ENCODE measurements at places on chromosomes 5 and 9. TPM values are rescaled to one million over a fixed set of nuclear protein-coding genes. Genes with fewer than 3 reads are reported as not detected.

- H3K27ac ChIP-seq: no peak overlapping the region
- H3K4me1 ChIP-seq: peaks cover 2% of the 10 kb centered on the region
- H3K27me3 ChIP-seq: peaks cover 2% of the 10 kb centered on the region
- no peaks in the 10 kb centered on the region for H3K36me3 ChIP-seq
Measured at GRCh38 chr9:36762958-36763357, 190.3 kb downstream of the MELK start.

- H3K27me3 ChIP-seq: no peaks in the 10 kb centered on the region
- H3K4me3 ChIP-seq: no peak overlapping the region
- H3K27ac ChIP-seq: no peak overlapping the region
- H3K4me1 ChIP-seq: no peaks in the 10 kb centered on the region
Measured at GRCh38 chr5:178297751-178298150, 65.1 kb upstream of the PHYKPL start.

DNA sequence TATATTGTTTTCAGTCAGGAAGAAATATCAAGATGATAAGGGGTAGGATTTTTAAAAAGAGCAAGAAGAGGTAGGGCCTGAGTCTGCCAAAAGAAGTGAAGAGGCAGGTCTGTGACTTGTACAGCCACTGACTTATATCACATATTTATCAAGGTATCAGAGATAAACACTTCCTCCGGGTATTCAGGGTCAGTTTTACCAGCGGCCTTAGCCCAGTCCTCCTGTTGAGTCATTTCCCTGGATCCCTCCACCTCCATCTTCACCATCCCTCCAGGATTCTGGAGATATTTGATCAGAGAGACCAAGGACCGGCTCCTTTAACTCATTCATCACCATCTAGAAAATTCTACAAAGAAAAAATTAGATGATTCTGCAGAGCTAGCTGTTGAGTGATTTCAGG lies 375.7 kb upstream of the TUSC1 start:
- H3K4me1 ChIP-seq: no peaks in the 10 kb centered on the region
- no peak overlapping the region for H3K27ac ChIP-seq
- H3K4me3 ChIP-seq: no peak overlapping the region
- DNase-seq: no peak
- no peaks in the 10 kb centered on the region for H3K27me3 ChIP-seq

- H3K27me3 ChIP-seq: peaks cover 18% of the 10 kb centered on the region
- H3K36me3 ChIP-seq: no peaks in the 10 kb centered on the region
- H3K27ac ChIP-seq: no peak overlapping the region
- no peak for DNase-seq
Measured at GRCh38 chr5:80963521-80963895, 3.3 kb downstream of the RASGRF2 start.

DNA sequence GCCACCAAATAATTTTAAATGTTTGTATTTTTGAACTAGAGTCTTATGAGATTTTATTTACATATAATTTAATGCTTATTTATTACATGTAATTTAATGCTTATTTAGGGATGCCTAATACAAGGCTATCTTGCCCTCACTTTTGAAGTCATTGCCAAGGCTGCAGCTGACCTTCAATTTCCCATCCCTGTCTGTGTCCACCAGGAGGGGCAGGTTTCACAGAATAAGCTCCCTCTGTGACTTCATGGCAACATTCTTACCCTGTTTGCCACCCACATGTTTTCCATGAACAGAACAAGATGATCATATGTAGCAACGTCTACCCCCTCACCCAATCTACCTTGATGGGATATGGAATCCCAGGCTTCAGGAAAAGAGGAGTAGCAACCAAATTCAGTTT lies 27.0 kb downstream of the C5 start:
- H3K36me3 ChIP-seq: no peaks in the 10 kb centered on the region
- H3K4me3 ChIP-seq: no peak overlapping the region
- no peaks in the 10 kb centered on the region for H3K27me3 ChIP-seq
- H3K4me1 ChIP-seq: no peaks in the 10 kb centered on the region

DNA sequence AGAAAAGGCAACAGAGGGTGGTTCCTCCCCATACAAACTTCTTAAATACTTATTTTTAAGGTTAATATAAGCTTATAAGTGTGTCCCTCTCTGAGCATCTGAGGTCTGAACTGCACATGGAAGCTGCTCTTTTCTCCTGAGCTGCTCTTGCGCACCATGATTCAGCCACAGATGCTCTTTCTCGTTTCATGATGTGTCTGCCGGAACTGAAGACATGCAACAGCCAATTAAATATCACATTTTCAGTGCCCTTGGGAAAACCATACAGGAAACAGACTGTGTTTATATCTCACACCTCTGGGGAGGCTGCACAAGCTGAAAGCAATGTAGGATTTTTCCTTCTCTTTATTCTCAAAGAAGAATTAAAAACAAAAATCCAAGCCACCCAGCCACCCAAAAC lies 96.8 kb upstream of the NREP start:
- no peaks in the 10 kb centered on the region for H3K36me3 ChIP-seq
- no peak overlapping the region for H3K4me3 ChIP-seq
- H3K27me3 ChIP-seq: no peaks in the 10 kb centered on the region
- no peaks in the 10 kb centered on the region for H3K4me1 ChIP-seq

DNA sequence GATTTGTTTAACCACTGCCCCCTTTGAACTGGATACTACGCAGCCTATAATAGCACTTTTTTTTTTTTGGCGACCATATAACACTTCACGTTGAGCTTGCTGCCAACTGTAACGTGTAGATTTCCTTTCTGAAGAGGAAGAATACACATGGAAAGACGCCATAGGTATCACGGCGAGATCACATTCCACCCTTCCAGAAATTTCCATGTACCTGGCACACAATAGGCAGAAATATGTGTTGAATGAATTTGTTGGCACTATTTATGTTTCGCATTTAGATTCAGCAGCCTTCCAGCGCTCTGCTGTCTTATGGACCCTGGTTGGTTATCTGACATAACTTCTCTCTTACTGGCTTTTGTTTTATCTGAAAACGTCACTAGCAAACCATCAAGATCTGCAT lies 250.3 kb downstream of the SLIT3 start:
- no peaks in the 10 kb centered on the region for H3K36me3 ChIP-seq
- no peaks in the 10 kb centered on the region for H3K27me3 ChIP-seq
- H3K4me1 ChIP-seq: peaks cover 3% of the 10 kb centered on the region
- DNase-seq: no peak
- H3K27ac ChIP-seq: no peak overlapping the region

DNA sequence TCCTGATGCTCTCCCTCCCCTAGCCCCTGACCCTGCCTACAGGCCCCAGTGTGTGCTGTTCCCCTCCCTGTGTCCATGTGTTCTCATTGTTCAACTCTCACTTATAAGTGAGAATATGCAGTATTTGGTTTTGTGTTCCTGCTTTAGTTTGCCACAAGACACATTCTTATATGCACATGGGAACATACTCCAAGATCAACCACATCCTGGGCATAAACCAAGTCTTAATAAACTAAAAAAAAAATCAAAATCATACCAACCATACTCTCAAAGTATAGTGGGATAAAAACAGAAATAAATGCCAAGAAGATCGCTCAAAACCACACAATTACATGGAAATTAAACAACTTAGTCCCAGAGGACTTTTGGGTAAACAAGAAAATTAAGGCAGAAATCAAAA lies 11.2 kb upstream of the ZCCHC9 start:
- H3K27me3 ChIP-seq: no peaks in the 10 kb centered on the region
- no peak overlapping the region for H3K27ac ChIP-seq
- no peaks in the 10 kb centered on the region for H3K36me3 ChIP-seq
- DNase-seq: no peak
- no peak overlapping the region for H3K4me3 ChIP-seq

- H3K4me3 ChIP-seq: no peak overlapping the region
- DNase-seq: no peak
- no peaks in the 10 kb centered on the region for H3K4me1 ChIP-seq
- peaks cover 2% of the 10 kb centered on the region for H3K27me3 ChIP-seq
Measured at GRCh38 chr5:18305288-18305924, 671.1 kb downstream of the TAF11L14 start.

The AGXT2 gene
- 8.0 TPM for total RNA-seq

GRCh38 chr5:180115326-180116076 lies 43.9 kb upstream of the RNF130 start:
- H3K4me3 ChIP-seq: no peak overlapping the region
- H3K27ac ChIP-seq: no peak overlapping the region
- H3K27me3 ChIP-seq: no peaks in the 10 kb centered on the region
- no peak for DNase-seq
- H3K36me3 ChIP-seq: no peaks in the 10 kb centered on the region
- no peaks in the 10 kb centered on the region for H3K4me1 ChIP-seq

The LCN9 gene
- not detected for total RNA-seq

GRCh38 chr9:133304477-133305377 lies 29.7 kb upstream of the ABO start:
- no peak overlapping the region for H3K27ac ChIP-seq
- H3K36me3 ChIP-seq: no peaks in the 10 kb centered on the region
- no peak overlapping the region for H3K4me3 ChIP-seq
- no peaks in the 10 kb centered on the region for H3K4me1 ChIP-seq
- DNase-seq: no peak

GRCh38 chr5:153797484-153797883 lies 241.2 kb downstream of the FAM114A2 start:
- no peak overlapping the region for H3K4me3 ChIP-seq
- no peaks in the 10 kb centered on the region for H3K36me3 ChIP-seq
- no peaks in the 10 kb centered on the region for H3K27me3 ChIP-seq
- H3K27ac ChIP-seq: no peak overlapping the region
- H3K4me1 ChIP-seq: no peaks in the 10 kb centered on the region
- no peak for DNase-seq

DNA sequence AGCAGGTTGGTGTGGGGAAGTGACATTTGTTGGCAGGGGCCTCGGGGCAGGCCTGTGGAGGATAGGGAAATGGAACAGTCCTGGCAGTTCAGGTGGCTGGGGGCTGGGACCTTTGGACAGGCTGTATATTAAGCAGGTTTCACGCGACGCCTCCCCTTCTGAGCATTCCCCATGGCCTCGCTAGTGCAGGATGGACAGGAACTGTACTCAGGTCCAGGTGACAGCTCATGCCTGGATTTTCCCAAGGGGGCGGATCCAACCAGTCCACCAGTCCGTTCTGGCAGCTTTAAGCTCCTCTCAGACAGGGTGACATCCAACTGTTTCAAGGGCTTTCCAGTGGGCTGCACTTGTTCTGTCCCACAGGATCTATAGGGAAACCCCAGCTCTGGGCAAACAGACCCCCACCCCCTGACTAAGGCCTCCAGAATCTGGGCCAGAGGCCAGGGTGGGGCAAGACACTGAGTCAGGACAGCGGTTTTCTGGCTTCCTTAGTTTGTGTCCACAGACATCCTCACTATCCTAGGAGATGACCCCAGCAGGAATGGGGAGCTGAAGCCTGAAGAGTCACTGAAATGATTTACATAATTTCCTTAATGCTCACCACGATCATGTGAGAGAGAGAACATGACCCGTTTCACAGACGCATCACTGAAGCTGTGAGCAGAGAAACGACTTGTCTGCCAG lies 20.9 kb downstream of the CSF2 start:
- no peak for DNase-seq
- H3K27ac ChIP-seq: no peak overlapping the region
- H3K36me3 ChIP-seq: no peaks in the 10 kb centered on the region
- no peaks in the 10 kb centered on the region for H3K27me3 ChIP-seq
- no peak overlapping the region for H3K4me3 ChIP-seq
- H3K4me1 ChIP-seq: no peaks in the 10 kb centered on the region

- H3K27ac ChIP-seq: no peak overlapping the region
- no peaks in the 10 kb centered on the region for H3K27me3 ChIP-seq
- H3K36me3 ChIP-seq: peaks cover 21% of the 10 kb centered on the region
- no peaks in the 10 kb centered on the region for H3K4me1 ChIP-seq
- no peak overlapping the region for H3K4me3 ChIP-seq
- no peak for DNase-seq
Measured at GRCh38 chr5:135335031-135335828, 63.8 kb downstream of the MACROH2A1 start.

DNA sequence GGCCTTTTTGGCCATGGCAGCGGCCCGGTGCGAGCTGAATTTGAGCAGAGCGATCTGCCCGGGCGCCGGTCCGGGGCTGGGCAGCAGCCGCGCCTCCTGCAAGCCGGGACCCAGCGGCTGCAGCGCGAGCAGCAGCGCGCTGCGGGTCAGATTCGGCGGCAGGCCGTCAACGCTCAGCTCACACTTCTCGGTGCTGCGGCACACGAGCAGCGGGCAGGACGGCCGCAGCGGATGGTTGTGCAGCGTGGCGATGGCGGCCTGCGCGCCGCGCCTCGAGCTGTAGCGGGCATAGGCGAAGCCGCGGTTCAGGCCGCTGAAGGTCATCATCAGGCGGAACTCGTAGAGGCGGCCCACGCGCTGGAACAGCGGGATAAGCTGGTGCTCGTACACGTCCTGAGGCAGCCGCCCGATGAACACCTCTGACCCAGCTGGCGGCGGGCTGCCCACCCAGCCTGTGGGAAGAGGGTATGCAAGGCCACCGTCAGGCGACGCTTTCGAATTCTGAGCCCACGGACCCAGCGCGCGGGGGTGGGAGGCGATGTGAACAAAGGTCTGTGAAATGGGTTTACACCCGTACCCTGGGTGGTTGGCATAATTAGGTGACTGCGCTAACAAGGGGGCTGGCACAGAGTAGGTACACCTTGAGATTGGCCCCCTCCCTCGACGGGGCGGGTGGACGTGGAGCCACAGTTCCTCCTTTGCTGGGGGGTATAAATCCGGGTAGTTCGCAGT lies 755 bp downstream of the DND1 start:
- DNase-seq: peak; percentile 79
- H3K4me1 ChIP-seq: no peaks in the 10 kb centered on the region
- peaks cover 48% of the 10 kb centered on the region for H3K36me3 ChIP-seq
- no peak overlapping the region for H3K27ac ChIP-seq

DNA sequence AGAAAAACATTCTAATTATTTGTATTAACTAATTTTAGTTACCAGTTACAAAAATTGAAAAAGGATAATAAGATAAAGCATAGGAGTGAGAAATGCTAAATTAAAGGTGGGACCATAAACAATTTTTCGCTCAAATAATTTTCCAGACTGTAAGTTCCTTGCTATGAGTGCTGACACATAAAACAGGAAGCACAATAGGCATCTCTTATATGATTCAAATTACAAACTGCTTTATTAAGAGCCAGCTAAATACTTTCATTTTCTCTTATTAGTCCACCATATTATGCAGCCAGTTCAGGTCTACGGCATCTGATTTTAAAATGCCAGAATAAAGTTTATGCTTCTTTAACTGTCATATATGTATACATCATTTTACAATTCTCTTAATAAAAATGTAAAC lies 4.4 kb downstream of the RC3H2 start:
- no peak overlapping the region for H3K27ac ChIP-seq
- H3K36me3 ChIP-seq: no peaks in the 10 kb centered on the region
- H3K27me3 ChIP-seq: no peaks in the 10 kb centered on the region
- no peaks in the 10 kb centered on the region for H3K4me1 ChIP-seq

- no peak overlapping the region for H3K27ac ChIP-seq
- H3K36me3 ChIP-seq: no peaks in the 10 kb centered on the region
- no peaks in the 10 kb centered on the region for H3K27me3 ChIP-seq
- H3K4me3 ChIP-seq: no peak overlapping the region
- H3K4me1 ChIP-seq: no peaks in the 10 kb centered on the region
Measured at GRCh38 chr5:150352244-150353031, 5.1 kb upstream of the TCOF1 start.

GRCh38 chr9:73753171-73753570 lies 601.5 kb downstream of the ANXA1 start:
- no peaks in the 10 kb centered on the region for H3K27me3 ChIP-seq
- no peaks in the 10 kb centered on the region for H3K4me1 ChIP-seq
- no peaks in the 10 kb centered on the region for H3K36me3 ChIP-seq
- H3K27ac ChIP-seq: no peak overlapping the region

Data from kidney (tissue), 22 donors.